Activated naive CD8-positive, alpha-beta T cell treated with anti-CD3 and anti-CD28 coated beads, Interleukin-2, amount 10 ng/mL, durations not matched to agents 7 days and 5 days (primary cell): ENCODE measurements at places on chromosomes 2 and 18.
A peak's percentile ranks its signal among the peaks of the same experiment; 100 is the strongest.

- no peak for DNase-seq
Observed at GRCh38 chr18:24089076-24089475, 49.8 kb upstream of the CABYR start.

GRCh38 chr2:96800061-96801004 is 15.7 kb upstream of the CNNM3 start:
- no peak for DNase-seq

GRCh38 chr2:71858071-71858470 is 289.6 kb downstream of the CYP26B1 start:
- no peak for DNase-seq

- no peak for DNase-seq
Observed at GRCh38 chr2:39546937-39547336, 109.9 kb upstream of the MAP4K3 start.

DNA sequence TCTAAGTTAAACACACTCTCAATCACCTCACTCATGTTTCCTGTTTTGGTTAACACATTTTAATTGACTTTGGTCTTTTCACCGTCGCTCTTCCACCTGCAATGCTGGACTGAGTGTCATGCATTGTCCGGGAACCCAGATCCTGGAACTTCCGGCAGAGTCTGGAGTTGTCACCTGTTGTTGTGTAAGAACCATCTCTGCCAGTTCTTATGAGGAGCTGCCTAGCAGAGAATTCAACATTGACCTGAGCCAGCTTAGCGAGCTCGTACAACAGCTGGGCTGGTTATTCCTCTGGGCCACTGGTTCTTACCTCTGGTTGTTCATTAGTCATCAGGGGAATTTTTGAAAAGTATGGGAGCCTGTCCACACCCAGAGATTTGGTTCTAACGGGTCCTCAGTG is 75.7 kb downstream of the BCL2L11 start:
- no peak for DNase-seq

DNA sequence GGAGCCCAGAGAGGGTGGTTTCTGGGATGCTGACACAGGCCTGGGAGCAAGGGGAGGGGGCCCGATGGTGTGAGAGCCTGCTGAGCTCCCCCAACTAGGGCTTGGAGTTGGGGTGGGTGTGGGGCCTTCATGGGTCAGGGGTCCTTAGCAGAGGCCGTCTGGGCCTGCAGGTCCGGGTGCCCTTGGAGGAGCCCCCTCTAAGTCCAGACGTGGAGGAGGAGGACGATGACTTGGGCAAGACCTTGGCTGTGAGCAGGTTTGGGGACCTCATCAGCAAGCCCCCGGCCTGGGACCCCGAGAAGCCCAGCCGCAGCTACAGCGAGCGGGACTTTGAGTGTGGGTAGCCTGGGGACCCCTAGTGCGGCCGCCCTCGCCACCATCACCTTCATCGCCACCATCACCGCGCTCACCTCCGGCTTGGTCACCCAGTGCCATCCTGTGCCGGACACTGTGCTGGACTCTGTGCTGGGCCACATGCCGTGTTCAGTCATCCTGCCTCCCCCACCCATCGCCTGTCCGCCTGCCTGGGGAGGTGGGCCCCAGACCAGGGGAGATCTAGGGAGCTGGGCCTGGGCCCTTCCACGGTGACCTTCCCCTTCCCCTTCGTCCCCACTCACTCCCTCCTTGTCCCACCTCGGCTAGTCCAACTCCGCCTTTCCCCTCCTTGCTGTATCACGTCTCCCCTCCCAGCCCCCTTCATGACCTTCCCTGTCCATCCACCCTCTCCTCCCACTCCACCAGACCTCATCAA is 980 bp downstream of the SLC4A3 start:
- DNase-seq = peak; percentile 24

GRCh38 chr18:25192065-25192464 is 159.9 kb downstream of the ZNF521 start:
- DNase-seq = no peak

GRCh38 chr2:200357845-200358244 is 51.4 kb downstream of the SPATS2L start:
- no peak for DNase-seq

DNA sequence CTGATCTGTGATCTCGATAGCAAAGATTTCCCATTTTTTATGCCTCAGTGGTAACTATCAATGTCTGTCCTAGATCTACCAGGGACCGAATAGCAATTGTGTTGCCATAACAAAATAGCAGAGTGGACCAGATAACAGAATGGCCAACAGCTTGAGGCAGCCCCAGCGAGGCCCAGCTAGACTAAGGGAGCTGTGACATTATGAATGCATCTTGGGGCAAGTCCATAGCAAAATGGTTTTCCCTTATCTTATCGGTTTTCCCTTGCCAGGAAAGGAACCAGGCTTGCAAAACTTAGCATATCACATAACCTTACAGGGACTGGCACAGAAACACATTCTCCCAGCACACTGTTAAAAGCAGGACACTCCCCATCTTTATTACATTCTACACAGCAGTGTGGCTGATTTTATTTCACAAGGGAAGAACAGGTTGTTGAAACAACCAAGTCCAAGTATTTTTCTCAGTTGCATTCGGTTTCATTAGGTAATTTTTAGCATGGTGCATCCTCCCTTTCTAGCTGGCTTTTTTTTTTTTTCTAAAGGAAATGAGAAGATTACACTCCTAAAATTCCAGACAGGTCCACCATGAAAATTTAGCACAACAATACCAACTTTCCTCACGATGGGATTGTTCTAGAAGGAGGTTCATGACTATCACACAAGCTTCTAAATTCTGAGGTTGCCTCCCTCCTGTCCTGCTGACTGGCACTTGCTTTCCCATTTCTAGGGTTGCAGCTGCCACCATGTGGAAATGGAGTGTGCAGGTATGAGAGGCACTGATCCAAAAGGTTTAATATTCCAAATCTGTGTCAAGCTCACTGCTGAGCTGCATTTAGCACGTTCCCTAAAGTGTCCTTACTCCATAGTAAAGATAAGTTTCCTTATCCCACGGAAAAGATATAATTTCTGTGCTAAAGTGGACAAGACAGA is 97.0 kb upstream of the SLC35G4 start:
- no peak for DNase-seq

GRCh38 chr2:202638721-202639120 is 4.0 kb downstream of the FAM117B start:
- DNase-seq = no peak

DNA sequence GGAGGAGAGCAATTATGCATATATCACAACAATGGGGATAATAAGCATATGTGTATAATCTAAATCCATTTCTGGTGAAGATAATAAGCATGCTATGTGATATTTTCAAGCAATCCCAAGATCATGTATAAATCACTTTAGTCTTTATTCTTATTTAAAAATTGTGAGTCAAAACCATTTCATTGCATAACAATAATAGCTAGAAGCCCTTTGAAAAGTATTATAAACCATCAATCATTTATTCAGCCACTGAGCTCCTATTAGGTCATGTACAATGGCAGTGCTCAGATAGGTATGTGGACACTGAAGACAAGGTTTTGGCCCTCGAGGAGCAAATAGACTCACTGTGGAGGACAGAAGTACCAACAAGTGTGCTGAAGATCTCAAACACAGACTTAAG is 113.1 kb downstream of the CDCA7 start:
- DNase-seq = no peak
